Stimulated activated memory B cell treated with anti-CD40 and anti-IgM and Interleukin-4, amounts not matched to agents 10 μg/mL and 1 μg/mL and 100 μg/mL, for 72 hours (primary cell): ENCODE measurements at places on chromosomes 6 and 20.

GRCh38 chr6:88115307-88115706 lies 50.8 kb downstream of the CNR1 start:
- ATAC-seq: peak; percentile 43

DNA sequence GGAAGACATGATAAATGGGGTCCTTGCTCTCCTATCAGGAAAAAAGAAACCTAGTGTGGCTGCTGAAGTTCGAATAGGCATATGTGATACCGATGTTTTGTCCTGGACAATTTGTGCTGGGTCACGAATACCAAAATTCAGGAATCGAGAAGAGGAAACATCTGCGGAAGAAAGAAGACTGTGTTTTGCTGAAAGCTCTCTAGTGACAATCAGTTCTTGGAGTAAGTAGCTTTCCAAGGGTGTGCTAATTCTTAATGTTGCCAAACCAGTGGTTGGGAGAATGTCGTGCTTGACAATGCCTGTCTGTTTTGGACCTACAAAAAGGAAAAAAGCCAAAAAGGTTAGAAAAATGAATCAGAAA lies 956.1 kb downstream of the PHF3 start:
- ATAC-seq: no peak

- ATAC-seq: no peak
These were observed 1.2 kb upstream of the UFL1 start for GRCh38 chr6:96520171-96521115.

DNA sequence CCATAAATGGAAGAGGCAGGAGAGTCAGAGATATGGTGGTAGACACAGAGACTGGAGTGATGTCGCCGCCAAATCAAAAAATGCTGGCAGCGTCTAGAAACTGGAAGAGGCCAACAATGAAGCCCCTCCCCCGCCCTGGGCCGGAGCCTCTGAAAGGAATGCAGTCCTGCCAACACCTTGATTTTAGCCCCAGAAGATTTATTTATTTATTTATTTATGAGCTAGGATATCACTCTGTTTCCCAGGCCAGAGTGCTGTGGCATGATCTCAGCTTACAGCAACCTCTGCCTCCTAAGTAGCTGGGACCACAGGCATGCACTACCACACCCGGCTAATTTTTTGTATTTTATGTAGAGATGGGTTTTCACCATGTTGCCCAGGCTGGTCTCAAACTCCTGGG lies 82.6 kb upstream of the CCDC167 start:
- ATAC-seq: no peak

DNA sequence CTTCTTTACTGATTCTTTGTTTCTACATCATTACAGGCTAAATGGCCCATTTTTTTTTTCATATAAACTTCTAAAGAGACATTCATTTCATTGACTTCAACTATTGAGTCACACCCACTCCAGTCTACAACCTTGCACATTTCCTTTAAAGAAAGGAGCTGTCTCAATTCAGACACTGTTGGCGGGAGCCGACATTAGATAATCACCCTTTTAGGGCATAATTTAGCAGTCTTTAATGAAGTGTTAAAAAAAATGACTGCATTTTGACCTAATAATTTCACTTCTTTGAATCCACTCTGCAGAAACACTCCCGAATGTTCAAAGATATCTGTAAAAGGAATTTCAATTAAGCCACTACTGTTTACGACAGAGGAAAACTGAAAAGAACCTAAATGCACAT lies 1.5 kb downstream of the EPM2A start:
- ATAC-seq: no peak

DNA sequence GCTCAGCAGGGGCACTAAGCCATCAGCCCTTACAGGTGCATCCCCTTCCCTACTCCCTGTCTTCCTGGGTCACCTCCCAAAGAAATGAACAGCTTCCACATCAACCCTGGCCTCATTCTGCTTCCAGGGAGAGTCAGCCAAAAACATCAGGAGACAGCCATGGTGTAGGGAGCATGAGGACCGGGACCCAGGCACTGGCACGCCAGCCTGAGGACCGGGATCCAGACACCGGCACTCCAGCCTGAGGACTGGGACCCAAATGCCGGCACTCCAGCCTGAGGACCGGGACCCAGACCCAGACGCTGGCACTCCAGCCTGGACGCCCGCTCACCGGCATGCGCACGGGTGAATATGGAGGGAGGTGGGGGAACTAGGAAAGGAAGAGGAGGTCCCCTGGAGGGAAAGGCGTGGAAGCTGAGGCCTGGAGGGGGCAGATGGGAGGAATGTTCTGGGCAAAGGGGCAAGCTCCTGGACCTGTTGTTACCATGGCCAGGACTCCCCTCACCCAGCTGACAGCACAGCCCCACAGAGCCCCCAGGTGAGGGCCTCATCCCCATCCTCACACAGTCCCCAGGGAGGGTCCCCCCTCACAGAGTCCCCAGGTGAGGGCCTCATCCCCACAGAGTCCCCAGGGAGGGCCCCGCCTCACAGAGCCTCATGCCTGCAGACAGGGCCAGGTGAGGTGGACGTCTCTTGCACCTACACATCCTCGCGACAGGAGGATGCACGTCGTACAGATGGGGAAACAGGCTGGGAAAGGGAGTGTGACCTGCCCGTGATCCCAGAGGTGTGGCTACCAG lies 26.0 kb upstream of the MRGBP start:
- ATAC-seq: peak; percentile 18

DNA sequence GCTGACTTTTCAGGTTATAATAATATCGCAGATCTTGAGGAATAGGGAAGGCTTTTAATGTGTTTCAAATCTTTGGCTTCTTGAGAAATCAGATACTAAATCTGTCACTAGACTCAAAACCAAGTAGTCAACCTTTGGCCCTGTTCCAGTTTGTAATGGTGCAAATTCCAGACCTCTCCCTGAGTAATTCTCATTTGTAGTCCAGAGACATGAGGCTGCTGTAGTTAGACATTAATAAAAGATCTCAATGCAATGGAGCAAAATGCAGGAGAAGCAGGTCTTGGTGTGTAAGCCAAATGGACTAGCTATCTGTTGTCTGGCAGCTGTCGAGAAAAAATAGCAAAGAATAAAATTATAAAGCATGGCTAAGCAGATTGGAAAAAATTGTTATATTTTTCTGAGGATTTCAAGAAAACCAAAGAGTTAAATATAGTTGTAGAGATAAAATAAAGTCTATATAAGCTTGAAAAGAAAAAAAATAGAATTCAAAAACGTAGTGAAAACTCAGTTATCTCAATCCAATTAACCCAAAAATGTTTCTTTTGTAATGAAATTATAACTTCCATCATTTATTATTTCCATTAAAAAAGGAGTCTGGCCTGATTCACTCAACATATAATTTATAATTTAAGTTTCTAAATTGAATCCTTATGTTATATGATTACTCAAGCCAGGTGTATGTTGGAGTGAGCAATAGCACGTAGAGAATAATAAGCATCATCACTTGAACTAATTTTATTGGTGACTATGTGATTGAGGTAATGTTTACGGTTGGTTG lies 161.5 kb upstream of the ADGRB3 start:
- ATAC-seq: no peak

GRCh38 chr6:37531437-37532036 lies 31.8 kb upstream of the CCDC167 start:
- no peak for ATAC-seq

- no peak for ATAC-seq
These were observed 469 bp upstream of the XRN2 start for GRCh38 chr20:21302664-21303060.

GRCh38 chr20:63177134-63177784 lies 38.7 kb downstream of the YTHDF1 start:
- ATAC-seq: no peak

- ATAC-seq: no peak
These were observed 55.5 kb upstream of the THEMIS start for GRCh38 chr6:127956260-127956888.

DNA sequence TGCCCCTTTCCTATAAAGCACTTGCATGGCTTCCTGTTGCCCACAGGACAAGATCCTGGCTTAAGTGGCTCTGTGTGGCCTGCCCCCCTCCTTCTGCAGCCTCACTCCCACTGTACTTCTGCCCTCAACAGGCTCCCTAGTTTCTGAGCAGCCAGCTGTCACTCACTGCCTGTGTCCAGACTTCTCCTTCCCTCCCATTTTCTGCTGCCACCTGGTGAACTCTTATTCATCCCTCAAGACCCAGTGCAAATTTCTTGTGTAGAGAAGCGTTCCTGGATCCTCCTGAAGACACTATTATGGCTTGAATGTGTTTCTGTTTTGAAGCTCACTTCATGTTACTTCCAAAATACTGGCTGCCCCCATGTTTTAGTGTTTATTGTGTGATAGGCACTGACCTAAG lies 26.5 kb downstream of the SNPH start:
- no peak for ATAC-seq

- ATAC-seq: no peak
These were observed 7.1 kb downstream of the RPS6KA2 start for GRCh38 chr6:166619912-166620311.

DNA sequence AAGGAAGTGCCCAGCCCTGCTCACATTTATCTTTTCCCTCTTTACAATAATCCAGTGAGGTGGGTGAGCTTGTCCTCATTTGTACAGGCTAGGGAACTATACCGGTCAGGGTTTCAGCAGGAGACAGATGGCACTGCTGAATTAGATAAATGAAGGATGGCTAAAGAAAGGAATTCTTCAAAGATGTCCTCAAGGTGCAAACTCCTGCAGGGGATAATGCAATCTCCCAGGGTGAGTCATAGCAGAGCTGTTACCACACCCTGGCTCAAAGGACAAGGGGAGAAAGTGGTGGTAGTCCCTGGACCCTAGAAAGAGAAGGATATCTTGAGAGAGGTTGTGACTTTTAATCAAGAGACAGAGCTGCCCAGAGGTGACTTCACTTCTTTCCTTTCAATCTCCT lies 66.7 kb downstream of the RFPL4B start:
- no peak for ATAC-seq

DNA sequence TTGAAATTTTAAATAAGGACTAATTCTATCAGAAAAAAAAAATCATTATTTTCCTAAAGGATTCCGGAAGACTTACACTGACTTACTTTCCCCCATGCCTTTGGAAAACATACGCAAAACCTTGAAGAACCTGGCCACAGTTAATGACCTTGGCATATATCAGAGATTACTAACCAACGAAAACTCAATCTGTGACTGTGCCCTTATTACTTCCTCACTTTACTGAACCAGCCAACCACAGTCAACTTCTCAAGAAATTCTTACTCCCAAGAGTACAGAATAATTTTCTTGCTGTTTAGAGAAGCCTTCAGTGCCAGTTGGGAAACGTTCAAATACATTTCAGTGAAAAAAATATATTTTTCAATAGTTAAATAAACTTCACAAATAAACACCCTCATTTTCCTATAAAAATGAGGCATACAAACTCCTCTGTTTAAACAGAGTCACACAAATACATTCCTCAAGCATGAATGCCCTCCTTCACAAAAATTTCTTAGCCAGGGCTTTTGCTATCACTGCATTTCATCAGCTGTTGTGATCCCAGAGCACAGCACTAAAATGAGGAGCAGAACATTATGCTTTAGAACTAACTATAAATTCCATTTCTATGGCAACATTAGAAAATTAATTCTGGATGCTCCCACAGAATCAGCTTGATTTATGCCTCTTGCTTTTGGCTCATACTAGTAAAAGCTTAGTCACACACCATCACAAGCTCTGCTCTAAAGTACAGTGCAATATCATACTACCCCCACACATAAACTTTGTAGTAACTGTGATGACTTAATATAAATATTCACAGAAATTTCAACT lies 117.6 kb downstream of the DST start:
- ATAC-seq: peak; percentile 56

GRCh38 chr6:15200087-15200486 lies 45.8 kb upstream of the JARID2 start:
- ATAC-seq: no peak
